Stimulated activated CD4-positive, alpha-beta T cell treated with anti-CD3 and anti-CD28 coated beads, Interleukin-2, amount 100 ng/mL, for 24 hours (primary cell): ENCODE measurements at places on chromosomes 7 and 10.

- peak; percentile 55 for DNase-seq
Measured at GRCh38 chr10:17617031-17617911, at the start of gene HACD1. TSS of gene HACD1 (minus strand) at chr10:17617374. CDS start at chr10:17617339, 35 bp downstream.

- no peak for DNase-seq
Measured at GRCh38 chr10:48655411-48656240, 29.0 kb upstream of the WDFY4 start.

DNA sequence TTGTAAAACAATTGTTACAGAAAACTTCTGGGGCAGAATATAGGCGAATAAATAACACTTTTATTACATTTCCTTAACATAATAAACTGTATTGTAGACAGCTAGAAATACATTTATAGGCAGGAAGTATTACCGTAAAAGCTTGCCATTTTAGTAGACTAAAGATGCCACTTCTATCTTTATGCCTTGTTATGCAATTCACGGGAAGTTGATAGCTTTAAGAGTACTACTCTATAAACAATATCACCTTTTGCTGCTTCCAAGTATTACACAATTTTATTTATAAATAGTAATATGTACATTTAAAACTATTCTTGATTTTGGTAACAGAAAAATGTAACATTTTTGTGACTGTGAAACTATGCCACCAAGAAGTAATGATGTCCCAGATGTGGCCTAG is 37.9 kb downstream of the PALS2 start:
- DNase-seq, result no peak

GRCh38 chr7:2231992-2232765 is 566 bp downstream of the MAD1L1 start:
- DNase-seq, result no peak

DNA sequence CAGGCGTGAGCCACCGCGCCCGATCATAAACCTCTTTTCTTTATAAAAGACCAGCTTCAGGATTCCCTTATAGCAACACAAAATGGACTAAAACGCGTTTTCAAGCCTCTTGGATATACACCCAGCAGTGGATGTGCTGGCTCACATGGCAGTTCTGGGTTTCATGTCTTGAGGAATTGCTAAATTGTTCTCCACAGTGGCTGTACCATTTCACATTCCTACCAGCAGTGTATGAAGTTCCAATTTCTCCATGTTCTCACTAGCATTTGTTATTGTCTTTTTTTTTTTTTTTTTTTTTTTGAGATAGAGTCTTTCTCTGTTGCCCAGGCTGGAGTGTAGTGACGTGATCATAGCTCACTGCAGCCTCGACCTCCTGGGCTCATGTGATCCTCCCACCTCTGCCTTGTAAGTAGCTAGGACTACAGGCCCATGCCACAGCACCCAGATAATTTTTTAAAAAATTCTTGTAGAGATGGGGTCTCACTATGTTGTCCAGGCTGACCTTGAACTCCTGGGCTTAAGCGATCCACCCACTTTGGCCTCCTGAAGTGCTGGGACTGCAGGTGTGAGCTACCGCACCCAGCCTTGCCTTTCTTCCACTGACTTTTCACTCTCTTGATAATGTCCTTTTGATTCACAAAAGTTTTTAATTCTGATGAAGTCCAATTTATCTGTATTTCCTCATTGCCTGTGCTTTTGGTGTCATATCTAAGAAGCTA is 17.4 kb downstream of the TECPR1 start:
- DNase-seq, result no peak
